ENCODE measurements at places on chromosomes 6 and 20.
A peak's percentile ranks its signal among the peaks of the same experiment; 100 is the strongest.

GRCh38 chr6:98835149-98836024, 1.0 kb downstream of the POU3F2 start:
- DNase-seq, result no peak

GRCh38 chr6:150128425-150128824, 14.4 kb upstream of the PPP1R14C start:
- DNase-seq, result no peak

DNA sequence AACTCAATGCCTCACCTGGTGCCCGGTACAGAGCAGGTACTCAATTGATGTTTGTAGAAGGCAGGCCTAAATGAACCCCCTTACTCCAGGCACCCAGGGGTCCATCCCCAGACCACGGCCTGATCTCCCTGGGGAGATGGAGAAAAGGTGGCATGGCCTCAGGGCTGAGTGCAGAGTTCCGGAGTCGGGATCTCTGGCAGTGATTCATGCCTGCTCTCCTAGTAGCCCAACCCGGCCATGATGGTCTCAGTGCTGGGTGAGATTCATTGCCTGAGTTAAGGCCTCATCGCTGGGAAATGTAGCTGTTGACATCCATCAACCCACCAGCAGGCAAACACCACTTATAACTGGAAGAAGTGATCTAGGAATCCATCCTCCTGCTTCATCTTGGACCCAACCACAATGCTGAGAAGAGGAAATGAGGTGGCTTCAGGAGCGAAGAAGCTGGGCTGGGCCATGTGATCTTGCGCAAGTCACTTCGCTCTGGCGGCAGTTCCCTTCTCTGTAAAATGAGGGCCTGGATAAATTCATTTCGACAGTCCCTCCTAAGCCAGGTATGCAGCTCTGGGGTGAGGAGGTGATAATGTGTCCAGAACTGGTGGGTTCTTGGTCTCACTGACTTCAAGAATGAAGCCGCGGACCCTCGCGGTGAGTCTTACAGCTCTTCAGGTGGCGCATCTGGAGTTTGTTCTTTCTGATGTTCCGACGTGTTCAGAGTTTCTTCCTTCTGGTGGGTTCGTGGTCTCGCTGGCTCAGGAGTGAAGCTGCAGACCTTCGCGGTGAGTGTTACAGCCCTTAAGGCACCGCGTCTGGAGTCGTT, 24.7 kb downstream of the ETV7 start:
- DNase-seq, result no peak

- no peak for DNase-seq
These were observed 33.5 kb upstream of the RIMS4 start for GRCh38 chr20:44843876-44844275.

GRCh38 chr6:28004350-28005151, 47.5 kb downstream of the OR2B6 start:
- no peak for DNase-seq

DNA sequence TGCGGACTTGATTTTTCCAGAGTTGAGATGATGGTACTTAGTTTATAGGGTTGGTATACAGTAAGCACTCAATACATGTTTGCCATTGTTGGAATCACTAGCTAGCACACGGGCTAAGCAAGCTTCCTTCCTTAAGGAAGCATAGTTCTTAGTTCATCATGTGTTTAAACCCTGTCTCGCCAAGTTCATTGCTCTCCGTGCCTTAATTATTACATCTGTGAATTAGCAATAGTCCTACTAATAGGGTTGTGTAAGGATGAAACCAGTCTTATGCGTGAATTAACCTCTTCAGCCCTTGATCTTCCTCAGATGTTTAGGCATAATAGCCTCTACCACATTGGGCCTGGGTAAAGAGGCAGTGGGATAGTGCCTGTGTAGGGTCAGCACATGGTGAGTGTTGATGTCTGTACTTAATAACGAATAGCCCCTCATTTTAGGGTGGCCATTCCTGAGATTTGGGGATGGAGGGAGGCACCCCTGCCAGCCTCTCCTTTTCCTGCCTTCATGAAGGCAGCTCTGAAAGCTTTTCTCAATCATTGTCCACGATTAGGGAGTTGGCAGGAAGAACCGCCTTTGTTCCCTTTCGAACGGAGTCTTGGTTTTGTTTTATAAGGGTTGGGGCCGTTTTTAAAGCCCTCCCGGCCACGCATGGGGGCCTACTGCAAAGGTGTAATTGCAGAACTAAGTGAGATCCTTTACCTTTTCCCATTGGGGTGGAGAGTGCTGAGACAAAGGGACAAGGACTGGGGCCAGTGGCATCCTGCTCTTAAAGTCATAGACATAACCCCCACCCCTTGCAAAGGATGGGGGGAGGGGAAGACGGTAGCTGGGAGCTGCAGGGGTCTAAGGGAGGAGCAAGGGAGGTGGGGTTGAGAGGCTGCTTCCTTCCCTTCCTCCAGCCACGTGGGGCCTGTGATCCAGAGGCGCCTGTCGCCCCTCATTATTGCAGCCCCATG, 2.1 kb downstream of the DNMT3B start:
- DNase-seq, result no peak

GRCh38 chr6:100948381-100949133, 67.4 kb upstream of the ASCC3 start:
- no peak for DNase-seq

- DNase-seq, result no peak
These were observed 127.4 kb upstream of the DST start for GRCh38 chr6:56770011-56770520.

- DNase-seq, result no peak
These were observed 1.1 kb downstream of the SOD2 start for GRCh38 chr6:159691963-159692287.

GRCh38 chr6:62465206-62465605, 179.2 kb upstream of the KHDRBS2 start:
- no peak for DNase-seq

- peak; percentile 86 for DNase-seq
These were observed 713.4 kb downstream of the CD109 start for GRCh38 chr6:74409447-74409846.

- DNase-seq, result no peak
These were observed 3.0 kb upstream of the ARID1B start for GRCh38 chr6:156773935-156774852.

GRCh38 chr20:43667341-43668132, 623 bp downstream of the MYBL2 start:
- DNase-seq, result no peak

GRCh38 chr6:154462425-154462824, 48.1 kb downstream of the CNKSR3 start:
- DNase-seq, result no peak

DNA sequence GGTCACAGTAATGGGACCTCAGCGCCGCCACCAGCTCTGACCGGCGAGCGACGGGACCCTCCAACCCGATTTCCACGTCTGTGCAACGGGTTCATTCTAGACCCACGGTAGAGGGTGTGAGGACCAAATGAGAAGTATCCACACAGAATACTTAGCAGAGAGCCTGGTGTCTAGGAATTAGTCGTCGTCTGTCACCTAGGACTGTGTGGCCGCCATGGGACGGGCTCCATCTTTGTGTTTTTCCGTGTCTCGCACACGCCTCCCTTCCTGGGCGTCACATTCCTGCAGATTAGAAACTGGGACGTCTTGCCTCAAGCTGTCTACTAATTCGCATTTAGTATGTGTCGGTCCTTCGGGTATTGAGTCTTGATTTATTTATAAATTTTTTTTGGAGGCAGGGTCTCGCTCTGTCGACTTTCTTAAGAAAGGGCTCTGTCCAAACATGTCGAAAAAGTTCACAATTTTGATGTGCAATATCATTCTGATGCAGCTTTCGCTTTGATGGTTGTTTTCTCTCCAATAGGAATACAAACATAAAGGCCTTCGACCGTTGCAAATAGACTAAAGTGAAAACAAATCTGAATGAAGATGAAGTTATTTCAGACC, 563 bp downstream of the MGME1 start:
- no peak for DNase-seq

DNA sequence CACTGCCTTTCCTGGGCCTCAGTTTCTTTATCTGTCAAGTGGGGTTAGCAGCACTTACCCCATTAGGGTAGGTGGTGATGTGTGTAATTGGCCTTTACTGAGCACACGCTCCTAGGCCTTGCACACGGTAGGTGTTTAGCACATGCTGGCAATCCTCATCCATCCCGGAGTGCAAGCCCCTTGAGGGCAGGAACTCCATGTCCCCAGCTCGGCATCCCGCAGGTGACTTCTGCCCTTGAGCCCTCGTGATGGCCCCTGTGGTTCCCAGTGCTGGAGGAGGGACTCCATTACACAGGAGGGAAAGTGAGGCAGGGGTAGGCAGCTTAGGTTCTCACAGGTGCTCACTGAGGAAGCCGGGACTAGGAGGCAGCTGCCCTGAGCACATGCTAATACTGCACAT, 40.0 kb downstream of the MYH7B start:
- DNase-seq, result no peak

DNA sequence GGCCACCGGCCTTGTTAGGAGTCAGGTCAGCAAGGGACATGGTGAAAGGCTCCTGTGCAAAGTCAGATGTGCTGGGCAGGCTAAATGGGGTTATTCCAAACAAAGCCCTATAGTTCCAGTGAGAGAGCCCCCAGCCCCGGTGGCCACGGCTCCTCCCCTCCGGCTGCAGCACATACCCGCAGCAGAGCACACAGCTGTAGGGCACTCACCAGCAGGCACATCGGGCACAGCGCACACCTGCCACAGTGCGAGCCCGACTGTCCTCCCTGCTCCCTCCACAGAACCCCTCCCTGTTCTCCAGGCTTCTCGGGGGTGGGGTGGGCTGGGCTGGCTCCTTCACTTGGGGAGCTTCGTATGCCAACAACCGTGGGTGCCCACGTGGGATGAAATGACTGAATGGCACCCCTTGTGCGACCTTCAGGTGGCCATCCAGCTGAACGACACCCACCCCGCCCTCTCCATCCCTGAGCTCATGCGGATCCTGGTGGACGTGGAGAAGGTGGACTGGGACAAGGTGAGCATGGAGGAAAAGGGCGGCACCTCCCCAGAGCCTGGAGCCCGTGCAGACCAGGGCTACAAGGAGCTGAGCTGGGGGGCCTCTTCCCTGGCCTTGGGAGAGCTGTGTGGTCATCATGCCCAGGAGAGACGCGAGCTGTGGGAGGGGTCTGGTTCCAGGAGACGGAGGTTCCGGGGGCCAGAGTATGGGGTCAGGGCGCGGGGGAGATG, 30.9 kb downstream of the PYGB start:
- no peak for DNase-seq

DNA sequence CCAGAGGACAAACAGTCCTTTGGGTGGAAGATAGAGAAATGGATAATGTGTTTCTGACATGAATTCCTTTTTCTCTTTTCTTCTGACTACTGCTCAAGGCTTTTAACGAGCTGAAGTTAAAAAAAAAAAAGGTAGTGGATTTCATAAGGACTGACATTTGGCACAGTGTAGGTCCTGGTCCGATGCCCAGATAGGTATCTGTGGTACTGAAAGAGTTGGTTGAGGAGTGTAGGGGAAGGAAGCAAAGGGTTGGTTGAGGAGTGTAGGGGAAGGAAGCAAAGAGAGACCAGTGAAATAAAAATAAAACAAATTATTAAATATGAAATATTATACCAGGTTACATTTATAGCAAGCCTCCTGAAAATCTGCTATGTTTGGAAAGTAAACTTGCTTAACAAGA, 11.8 kb downstream of the UTRN start:
- no peak for DNase-seq

DNA sequence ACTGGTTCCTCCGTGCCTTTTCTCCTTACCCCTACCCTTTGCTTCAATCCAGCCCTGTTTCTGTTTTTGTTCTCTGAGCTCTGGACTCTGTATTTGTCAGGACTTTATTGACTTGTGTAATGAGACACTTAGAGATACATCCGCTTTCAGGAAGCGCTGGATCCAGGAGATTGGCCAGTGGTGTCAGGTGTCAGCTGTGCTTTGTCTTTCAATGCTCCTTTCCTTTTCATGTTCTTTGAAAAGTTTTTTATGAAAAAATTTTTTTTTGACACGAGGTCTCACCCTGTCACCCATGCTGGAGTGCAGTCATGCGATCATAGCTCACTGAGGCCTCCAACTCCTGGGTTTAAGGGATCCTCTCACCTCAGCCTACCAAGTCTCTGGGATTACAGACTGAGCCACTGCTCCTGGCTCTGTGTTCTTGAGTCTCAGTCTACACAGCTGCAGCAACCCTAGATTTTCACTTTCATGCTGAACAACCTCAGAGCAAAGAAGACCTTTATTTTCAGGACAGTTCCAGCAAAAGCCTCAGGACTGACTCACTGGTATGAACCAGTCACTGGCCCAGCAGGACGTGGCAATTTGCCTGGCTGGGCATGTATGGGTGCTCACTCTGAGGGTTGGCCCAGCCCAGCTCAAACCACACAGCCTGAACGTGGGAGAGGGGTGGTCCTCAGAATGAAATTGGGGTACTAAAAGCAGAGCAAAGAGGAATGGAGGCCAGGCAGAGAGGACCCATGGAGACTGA, 108.5 kb downstream of the DHX35 start:
- peak; percentile 60 for DNase-seq

GRCh38 chr6:15715851-15716250, 53.0 kb upstream of the DTNBP1 start:
- DNase-seq, result no peak

DNA sequence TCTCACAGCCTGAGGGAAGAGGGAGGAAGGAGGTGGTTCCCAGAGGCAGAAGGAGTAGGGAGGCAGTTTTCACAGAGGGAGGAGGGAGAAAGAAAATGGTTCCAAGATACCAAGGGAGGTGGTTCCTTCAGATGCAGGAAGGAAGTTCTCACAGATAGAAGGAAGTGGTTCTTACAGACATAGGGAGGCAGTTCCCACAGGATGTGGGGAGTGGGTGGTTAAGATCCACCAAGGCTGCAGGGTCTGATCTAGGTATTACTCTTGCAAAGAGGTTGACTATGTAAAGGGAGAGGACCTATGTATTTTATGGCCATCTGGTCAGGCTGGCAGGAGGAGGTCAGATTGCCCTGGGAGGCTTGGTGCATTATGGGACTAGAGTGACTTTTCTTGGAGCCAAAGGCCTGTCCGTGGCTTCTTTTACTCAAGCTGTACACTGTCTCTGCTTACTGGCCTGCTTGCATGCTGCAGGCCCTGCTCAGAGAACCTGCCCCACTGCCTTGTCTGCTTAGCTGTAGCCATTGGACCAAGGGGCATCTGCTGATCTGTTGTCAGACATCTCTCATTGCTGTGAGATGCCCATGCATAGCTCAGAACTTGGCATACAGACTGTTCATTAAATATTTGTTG, 283.7 kb downstream of the DHX35 start:
- no peak for DNase-seq

GRCh38 chr6:51844336-51844735, 243.1 kb downstream of the PKHD1 start:
- no peak for DNase-seq

GRCh38 chr6:139650941-139651340, 276.5 kb upstream of the CITED2 start:
- DNase-seq, result no peak

GRCh38 chr6:6781172-6781872, 192.8 kb downstream of the LY86 start:
- peak; percentile 79 for DNase-seq

DNA sequence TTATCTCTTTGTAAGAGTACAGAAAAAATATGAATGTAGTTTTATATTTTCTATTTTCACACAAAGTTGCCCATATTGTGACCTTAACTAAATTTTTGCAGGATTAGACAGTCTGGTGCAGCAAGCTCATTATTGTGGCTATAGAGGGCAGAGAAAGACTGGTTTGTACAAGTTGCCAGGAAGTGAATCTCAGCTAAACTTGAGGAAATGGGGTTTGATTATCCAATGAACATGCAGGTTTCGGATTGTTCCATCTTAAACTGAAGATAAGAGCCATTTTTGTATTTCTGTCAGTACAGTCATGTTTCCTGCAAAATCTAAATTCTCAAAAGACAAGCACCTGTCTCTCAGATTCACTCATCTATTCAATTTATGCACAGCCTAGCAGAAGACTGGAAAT, 390.9 kb downstream of the MMUT start:
- no peak for DNase-seq

GRCh38 chr6:90233994-90234393, 62.6 kb downstream of the BACH2 start:
- no peak for DNase-seq

Measured in astrocyte of the spinal cord (primary cell).